ENCODE measurements at places on chromosomes 2 and 18.

- DNase-seq, result no peak
Measured at GRCh38 chr2:55408918-55409868, 10.5 kb downstream of the CCDC88A start.

GRCh38 chr18:12234451-12235190, 19.5 kb upstream of the CIDEA start:
- no peak for DNase-seq

GRCh38 chr2:163799807-163800206, 64.0 kb upstream of the FIGN start:
- DNase-seq, result no peak

GRCh38 chr2:230134496-230135129, 65.9 kb upstream of the SLC16A14 start:
- no peak for DNase-seq

- DNase-seq, result no peak
Measured at GRCh38 chr18:70461323-70462077, 172.7 kb downstream of the SOCS6 start.

- DNase-seq, result peak; percentile 67
Measured at GRCh38 chr2:196131949-196132925, 39.1 kb downstream of the STK17B start.

- DNase-seq, result no peak
Measured at GRCh38 chr2:190540048-190540447, 5.5 kb upstream of the NEMP2 start.

- DNase-seq, result no peak
Measured at GRCh38 chr2:240159251-240159839, 18.9 kb upstream of the OTOS start.

- no peak for DNase-seq
Measured at GRCh38 chr2:128607911-128608506, 289.3 kb upstream of the HS6ST1 start.

DNA sequence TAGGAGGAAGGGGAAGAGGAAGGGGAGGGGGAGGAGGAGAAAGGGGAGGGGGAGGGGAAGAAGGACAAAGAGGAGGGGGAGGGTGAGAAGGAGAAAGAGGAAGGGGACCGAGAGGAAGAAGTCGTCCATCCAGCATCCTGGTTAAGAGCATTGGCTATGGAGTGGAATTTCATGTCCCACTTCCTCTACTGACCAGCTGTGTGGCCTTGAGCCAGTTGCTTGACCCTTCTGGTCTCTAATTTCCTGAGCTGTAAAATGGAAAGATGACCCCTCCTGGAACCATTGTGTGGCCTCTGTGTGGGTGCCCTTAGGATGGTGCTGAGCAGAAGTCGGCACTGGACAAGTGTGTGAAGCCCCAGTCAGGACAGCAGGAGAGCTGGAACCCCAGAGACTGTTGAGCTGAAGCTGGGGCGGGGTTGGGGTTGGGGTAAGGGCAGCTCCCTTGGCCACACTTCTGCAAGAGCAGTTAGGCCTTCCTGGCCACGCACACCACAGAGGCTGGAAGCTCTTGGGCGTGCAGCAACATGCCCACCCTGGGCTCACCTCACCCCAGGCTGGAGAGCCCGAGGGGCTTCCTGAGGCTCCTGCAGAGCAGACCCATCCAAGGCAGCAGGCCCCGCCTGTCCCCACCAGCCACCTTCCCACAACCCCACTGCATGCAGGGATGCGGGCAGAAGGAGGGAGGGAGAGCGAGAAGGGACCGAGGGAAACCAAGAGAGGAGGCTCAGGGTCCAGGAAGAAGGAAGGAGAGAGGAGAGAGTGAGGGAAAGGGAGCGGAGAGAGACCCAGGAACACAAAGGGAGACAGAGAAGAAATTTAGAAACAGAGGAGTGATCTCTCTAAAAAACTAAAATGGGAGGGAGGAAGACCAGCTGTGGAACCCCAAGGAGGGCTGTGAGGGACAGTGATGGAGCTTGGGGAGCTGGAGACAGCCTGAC, 16.2 kb downstream of the ADRA2B start:
- no peak for DNase-seq

- no peak for DNase-seq
Measured at GRCh38 chr2:201208563-201209252, 25.8 kb downstream of the CASP10 start.

DNA sequence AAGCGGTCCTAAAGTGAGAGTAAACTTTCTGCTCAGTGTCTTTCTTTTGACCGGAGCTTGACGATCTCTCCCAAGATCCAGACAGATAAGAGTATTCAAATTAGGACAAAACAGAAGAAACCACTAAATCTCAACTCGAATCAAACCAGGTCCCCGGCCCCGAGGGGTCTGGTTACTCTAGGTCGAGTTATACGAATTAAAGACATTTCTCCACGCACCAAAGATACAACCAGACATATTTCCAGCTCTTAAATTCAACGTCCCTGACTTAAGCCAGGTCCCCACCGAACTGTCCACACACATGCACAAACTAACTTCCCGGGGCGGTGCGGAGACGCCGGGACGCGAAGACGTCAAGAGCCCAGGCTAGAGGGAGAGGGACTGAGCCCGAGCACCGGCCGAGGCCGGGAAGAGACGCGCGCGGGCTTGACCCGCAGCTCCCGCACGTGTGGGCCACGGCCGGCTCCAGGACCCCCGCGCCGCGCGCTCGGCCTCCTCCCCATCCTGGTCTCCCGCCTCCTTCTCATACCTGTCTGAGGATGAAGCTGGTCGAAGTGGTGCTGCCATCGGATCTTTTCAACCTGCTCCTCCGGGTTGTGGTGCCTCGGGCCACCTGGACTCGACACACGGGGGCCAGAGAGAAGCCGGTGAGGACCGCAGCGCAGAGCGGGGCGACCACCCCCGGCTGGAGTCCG, 896 bp downstream of the CACNB4 start:
- no peak for DNase-seq

DNA sequence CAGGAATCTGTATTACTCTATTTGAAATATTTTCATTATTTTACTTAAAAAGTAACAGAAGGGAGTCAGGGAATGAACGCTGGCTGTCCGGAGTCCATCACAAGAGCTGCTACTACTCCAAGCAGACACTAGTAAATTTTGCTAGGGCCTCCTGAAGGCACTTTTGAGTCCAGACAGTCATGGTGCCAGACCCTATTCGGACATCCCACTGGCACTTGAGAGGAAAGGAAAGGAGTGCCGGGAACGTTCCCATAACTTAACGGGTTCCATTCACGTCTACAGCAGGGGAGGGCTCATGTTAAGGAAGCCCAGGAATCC, 563 bp upstream of the GMCL1 start:
- DNase-seq, result no peak

DNA sequence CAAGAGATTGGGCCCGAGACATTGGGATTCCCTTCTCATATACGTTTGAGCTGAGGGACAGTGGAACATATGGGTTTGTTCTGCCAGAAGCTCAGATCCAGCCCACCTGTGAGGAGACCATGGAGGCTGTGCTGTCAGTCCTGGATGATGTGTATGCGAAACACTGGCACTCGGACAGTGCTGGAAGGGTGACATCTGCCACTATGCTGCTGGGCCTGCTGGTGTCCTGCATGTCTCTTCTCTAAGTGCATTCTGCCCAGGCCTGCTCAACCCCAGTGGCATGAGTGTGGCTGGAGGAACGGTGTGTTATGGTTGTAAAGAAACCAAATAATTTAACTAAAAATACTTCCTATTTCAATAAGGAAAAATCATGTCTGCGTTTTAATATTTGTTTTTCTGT, 29.9 kb downstream of the CPO start:
- DNase-seq, result no peak

GRCh38 chr2:23563673-23564614, 179.0 kb downstream of the KLHL29 start:
- DNase-seq, result no peak

DNA sequence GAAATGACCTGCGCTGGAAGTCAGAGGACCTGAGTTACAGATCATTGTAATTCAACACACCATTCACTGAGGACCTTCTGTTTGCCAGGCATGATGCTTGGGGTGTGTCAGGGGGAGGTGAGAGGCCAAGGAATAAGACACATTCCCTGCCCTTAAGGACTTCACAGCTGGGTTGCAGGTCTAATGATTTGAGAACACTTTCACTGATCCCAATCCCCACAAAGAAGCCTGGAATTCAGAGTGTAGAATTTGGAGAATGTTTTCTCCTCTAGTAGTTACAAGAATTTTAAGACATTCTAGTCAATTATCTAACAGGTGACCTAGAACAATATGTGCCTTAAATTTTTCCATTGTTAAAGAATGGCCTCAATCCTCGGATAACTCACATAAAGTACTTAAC, 322.4 kb downstream of the TNS1 start:
- no peak for DNase-seq

- DNase-seq, result no peak
Measured at GRCh38 chr2:133666621-133667020, 98.4 kb upstream of the NCKAP5 start.

- no peak for DNase-seq
Measured at GRCh38 chr18:9811978-9812377, 73.8 kb upstream of the TXNDC2 start.

- no peak for DNase-seq
Measured at GRCh38 chr2:133526530-133527300, 41.5 kb downstream of the NCKAP5 start.

DNA sequence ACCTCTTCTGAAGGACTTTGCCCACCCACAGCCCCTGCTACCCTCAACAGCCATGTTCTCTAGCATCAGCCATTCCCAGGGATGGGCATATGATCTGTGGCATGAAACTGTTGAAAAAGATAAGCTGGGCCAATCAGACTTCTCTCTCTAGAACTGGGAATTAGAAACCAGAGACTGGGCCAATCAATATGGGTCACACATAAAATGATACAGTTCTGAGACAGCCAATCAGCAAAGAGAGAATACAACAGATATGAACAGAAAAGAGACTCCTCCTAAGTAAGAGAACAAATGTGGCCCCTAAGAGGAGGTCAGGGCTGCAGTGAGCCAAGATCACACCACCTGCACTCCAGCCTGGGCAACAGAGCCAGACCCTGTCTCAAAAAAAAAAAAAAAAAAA, 2.1 kb downstream of the KIDINS220 start:
- no peak for DNase-seq

GRCh38 chr18:22723773-22724172, 209.4 kb upstream of the RBBP8 start:
- DNase-seq, result no peak

- DNase-seq, result no peak
Measured at GRCh38 chr2:66445925-66446871, 11.3 kb downstream of the MEIS1 start.

DNA sequence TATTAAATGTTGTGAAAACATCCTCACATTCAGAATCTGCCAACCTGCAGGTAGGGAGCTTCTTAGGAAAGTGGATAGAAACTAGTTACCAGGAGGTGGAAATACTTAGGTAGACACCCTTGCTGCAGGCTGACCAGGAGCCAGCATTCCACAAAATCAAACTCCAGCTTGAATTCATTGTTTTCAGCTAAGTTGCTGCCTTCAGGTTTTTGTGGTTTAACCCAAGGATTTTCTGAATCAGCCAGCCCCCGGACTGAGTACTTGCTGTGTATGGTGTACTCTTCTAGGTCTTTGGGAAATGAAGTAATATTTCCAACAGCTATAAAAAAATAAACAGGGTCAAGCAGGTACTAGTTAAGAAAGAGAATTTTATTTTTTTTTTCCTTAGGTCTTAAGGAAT, 192.1 kb upstream of the CHST9 start:
- no peak for DNase-seq

DNA sequence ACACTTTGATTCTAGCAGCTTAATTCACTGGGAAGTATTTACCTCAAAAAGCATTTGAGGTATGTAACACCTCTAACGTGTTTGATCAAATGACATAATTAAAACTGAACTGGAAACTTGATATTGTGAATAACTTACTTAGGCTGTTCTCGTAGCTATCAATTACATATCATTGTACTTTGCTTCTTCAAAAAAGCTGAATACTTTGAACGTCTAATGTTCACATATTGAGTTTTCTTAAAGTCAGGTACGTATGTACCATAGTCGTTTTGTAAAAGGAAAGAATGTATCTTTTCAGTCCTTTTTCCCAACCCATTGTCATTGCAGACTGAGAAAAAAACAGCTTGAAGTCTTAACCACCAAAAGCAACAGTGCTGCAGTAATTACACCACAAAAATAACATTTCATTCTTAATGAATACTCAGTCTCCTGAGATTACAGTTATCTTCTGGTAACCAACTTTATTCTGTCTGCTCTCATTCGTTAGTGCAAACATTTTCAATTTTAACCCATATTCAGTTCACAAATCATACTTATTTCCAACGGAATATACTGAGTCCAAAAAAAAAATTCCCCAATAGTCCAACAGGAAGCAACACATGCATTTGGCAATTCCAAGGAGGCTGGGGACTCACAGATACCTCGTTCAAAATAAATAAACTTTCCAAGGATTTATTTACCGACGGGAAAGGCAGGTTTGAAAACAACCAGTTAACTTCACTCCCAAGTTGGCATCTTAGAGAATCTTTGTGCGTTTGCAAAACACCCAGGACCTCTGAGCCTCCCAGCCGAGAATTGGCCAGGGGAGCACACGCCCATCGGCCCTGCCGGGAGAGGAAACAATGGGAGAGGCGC, 1.1 kb downstream of the CHN1 start:
- no peak for DNase-seq

GRCh38 chr2:173119069-173119807, 43.6 kb downstream of the MAP3K20 start:
- DNase-seq, result no peak

DNA sequence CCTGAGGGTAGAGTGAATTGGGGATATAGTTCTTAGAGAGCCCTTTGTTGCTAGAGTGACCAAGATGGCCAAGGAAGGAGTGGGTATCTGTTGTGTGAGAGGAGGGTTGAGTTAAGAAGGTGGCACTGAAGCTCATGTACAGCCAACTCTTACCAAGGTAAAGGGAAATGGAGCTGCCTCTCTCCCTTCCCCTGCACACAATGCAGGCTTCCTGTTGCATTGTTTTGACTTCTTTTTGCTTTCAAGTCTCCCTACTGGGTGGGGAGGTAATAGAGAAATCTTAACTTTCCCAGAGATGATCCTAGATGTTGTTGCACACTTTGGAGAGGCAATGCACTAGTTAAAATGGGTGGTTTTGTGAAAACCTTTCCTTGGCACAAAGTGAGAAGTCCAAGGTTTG, 23.8 kb downstream of the HOXD1 start:
- no peak for DNase-seq

- no peak for DNase-seq
Measured at GRCh38 chr2:235563056-235563910, 69.4 kb downstream of the AGAP1 start.

DNA sequence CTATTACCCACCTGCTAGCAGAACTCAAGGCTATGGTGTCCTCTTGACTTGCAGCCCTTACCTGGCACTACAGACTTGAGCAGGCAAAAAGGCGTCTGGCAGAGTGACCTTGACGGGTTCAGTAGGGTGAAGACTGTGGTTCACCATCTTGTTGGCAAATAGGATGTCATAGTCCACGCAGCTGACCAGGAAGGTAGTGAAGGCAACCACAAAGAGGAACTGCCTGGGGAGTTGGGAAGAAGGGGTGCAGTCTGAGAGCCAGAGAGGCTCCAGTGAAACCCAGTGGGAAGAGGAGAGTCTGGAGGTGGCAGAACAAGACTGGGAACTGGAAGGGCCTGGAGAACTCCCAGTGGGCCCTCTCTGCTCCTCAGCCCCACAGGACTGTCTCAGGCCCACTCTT, 4.1 kb downstream of the ATG9A start:
- DNase-seq, result no peak

GRCh38 chr2:38835015-38835601, 40.6 kb downstream of the DHX57 start:
- peak; percentile 47 for DNase-seq

Data from CD4-positive, alpha-beta T cell treated with Interleukin-17A for 1 hour (primary cell).